ENCODE measurements at places on chromosomes 2 and 18. TPM values are rescaled to one million over a fixed set of nuclear protein-coding genes. Genes with fewer than 3 reads are reported as not detected.

Gene FAM110C
- total RNA-seq, result 0.09 TPM

Gene CDH20
- 0.63 TPM for total RNA-seq

Gene RAB10
- total RNA-seq, result 113 TPM

Gene MATN3
- 1.3 TPM for total RNA-seq

Gene CTAGE1
- total RNA-seq, result not detected

Gene COL6A3
- 4.5 TPM for total RNA-seq

Gene ATOH8
- total RNA-seq, result 6.9 TPM

Gene KIF1A
- 90.9 TPM for total RNA-seq

Gene CCDC88A
- 129 TPM for total RNA-seq

Gene VWA3B
- not detected for total RNA-seq

Gene ADRA2B
- 0.79 TPM for total RNA-seq

Gene ACTG2
- total RNA-seq, result not detected

Gene FHOD3
- total RNA-seq, result 29.0 TPM

Gene KLHL29
- 7.3 TPM for total RNA-seq

Gene DOK6
- total RNA-seq, result 4.0 TPM

Gene ZNF397
- total RNA-seq, result 27.6 TPM

Gene SKOR2
- total RNA-seq, result 1.4 TPM

Gene SERPINB11
- not detected for total RNA-seq
